Naive B cell (primary cell): ENCODE measurements at places on chromosomes 7 and 10.

GRCh38 chr10:8224591-8224990 lies 170.1 kb downstream of the GATA3 start:
- DNase-seq: no peak

GRCh38 chr7:122136078-122136477 lies 8.0 kb downstream of the AASS start:
- no peak for DNase-seq

- no peak for DNase-seq
Measured at GRCh38 chr7:71784781-71785180, 627.4 kb downstream of the CALN1 start.

- DNase-seq: no peak
Measured at GRCh38 chr7:112399501-112399900, 50.8 kb upstream of the IFRD1 start.

DNA sequence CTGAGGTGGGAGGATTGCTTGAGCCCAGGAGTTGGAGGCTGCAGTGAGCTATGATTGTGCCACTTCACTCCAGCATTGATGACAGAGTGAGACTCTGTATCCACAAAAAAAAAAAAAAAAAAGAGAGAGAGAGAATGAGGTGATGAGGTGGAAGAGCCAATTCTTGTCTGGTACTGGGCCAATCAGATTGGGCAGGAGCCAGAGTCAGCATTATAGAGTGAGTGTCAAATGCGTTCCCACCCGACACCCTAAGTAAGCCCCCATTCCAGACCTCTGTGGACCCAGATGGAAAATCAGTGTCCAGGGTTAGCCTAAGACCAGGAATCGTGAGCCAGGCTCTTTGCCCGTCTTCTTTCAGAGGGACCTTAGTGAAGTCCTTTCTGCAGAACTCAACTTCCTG lies 83.9 kb downstream of the WIPF3 start:
- no peak for DNase-seq

DNA sequence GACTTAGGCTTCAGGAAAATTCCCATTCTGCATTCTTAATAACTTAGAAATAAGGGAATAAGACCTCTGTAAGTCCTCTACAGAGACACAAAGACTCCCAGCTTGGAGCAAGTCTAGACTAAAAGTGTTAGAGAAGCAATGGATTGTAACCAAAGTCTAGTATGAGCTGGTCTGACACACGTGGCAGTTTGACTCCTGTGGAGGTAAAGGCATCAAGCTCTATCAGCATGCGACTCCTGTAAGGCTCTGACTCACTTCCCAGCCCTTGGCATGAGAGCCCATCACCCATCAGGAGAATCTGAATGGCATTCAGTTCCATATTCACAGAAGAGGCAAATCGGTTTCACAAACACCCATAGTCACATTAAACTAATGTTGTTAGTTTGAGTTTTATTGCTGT lies 4.4 kb upstream of the VSTM4 start:
- no peak for DNase-seq

DNA sequence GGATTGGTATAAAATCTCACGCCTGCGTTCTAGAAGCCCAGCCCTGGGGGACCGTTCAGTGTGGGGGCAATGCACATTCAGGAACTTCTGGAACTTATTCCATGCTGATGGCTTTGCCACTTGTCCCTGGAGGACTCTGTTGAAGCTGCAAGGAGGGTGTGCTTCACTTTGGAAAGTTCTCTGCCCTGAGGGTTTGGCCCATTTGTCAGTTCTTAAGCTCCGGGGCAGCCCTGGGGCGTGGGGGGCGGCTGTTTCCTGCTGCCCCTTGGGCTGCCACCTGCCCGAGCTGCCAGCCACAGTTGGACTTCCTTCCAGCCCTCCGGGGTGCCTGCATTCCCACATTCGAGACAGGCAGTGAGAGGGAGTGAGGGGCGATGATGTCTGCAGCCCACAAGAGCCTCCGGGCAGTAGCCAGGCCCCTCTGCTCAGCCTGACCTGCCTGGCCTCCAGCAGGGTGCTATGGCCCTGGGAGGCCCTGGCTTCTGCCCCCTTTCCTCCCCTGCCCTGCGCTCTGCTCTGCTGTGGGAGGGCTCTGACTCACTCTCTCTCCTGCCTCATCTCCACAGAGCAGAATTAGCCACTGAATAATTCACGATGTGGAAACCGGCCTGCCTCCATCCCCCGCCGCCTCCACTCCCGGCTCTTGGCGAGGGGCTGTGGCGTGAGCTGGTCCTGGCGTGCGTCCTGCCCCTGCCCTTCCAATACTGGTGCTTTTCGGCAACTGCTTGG lies 1.9 kb downstream of the TTYH3 start:
- no peak for DNase-seq

DNA sequence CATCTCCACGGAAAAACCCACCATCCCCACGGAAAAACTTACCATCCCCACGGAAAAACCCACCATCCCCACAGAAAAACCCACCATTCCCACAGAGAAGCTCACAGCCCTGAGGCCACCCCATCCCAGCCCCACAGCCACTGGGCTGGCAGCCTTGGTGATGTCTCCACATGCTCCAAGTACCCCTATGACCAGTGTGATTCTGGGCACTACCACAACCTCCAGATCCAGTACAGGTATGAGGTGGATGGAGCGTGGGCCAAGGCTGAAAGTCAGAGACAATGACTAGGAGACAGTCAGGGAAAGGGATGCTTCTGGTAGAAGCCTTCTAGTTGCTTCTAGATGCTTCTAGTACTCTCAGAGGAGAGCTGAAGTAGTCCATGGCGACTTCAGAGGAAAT lies 19.6 kb downstream of the ZAN start:
- DNase-seq: no peak

DNA sequence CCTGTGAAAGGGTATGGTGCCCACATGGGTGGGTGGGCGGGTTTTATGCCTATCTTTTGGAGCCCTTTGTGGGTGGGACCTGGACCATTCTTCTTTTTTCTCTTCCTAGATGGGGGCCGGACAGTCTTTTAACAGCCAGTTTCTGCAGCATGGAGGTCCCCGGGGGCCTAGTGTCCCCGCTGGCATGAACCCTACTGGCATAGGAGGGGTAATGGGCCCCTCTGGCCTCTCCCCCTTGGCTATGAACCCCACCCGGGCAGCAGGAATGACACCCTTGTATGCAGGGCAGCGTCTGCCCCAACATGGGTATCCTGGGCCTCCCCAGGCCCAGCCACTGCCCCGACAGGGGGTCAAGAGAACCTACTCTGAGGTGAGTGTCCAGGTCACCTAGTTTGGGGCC lies 9.1 kb downstream of the ZMIZ2 start:
- DNase-seq: no peak

DNA sequence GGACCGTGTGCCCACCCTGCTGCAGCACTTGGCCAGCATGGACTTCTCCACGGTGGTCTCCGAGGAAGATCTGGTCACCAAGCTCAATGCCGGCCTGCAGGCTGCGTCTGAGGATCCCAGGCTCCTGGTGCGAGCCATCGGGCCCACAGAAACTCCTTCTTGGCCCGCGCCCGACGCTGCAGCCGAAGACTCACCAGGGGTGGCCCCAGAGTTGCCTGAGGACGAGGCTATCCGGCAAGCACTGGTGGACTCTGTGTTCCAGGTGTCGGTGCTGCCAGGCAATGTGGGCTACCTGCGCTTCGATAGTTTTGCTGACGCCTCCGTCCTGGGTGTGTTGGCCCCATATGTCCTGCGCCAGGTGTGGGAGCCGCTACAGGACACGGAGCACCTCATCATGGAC lies 1.4 kb downstream of the RBP3 start:
- no peak for DNase-seq

DNA sequence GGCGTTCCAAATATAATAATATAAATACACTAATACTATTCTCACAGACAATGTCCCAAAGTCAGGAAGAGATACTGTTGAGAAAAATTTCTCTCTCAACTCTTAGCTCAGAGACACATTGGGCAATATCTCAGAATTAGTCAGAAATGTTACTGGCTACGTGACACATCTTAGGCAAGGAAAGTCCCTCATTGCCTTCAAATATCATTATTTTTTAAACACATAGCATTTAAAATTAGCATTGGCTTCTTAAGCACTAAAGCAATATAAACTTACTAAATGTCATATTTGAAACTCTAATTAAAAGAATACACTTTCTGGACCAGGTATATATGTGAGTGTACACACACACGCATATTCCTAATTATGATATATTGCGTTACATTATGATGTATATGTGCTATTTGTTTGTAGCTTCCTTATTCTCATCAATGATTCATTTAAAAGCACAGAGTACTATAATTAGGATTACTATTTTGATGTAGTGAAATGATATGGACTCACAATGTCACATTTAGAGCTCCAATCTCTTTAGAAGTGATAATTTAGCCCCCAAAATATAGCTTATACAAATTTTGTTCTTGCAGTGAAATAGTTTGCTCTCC lies 255.8 kb downstream of the TWIST1 start:
- no peak for DNase-seq

GRCh38 chr7:155188821-155189581 lies 108.7 kb upstream of the INSIG1 start:
- DNase-seq: no peak

DNA sequence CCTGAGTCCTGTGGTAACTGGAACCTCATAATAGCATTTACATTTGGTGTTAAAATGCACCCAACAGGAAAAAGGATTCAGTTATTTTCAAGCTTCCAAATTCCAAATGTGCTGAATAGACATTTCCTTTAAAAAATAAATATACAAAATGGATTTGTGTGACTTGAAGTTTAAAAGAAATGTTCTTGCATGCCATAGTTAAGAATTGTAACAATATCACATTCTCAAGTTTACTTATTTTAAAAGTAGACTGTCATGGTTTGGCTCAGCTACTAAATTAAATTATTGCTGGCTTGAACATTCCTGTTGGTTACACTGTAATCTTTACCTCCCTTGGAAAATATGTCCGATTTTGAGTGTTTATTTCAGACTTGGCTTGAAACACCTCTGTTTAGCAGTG lies 31.5 kb downstream of the BICC1 start:
- no peak for DNase-seq

DNA sequence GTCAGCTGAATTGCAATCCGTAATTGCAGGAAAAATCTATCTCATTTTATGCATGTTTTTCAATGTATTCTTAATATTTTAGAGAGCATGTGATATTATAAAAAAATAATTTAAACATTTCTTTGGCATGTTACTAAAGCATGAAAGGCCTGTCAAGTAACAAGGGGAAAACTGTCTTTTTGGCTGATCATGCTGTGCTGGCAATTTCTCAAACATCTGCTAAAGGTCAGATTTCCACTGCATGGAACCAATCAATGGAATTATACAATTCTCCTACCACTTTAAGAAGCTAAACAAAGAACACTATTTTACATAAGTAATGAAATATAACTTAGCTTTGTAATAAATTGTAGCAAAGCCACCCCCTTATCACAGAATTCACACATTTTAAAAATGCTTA lies 49.4 kb downstream of the JMJD1C start:
- no peak for DNase-seq

DNA sequence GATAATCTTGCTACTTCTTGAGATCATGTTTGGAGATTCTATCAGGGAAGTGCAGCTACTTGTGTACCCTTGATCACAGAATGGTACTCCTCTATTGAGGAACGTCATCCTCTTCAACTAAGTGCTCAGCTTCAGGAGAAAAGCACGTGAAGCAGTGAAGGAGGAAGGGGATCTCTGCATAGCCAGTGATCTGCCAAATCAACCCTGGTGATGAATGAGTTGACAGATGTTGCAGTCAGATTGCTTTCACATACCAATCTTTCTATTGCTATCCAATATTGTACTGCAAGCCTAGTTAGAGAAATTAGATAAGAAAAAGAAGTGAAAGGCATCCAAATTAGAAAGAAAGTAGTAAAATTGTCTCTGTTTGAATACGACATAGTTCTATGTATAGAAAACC lies 309.4 kb downstream of the TWIST1 start:
- no peak for DNase-seq

DNA sequence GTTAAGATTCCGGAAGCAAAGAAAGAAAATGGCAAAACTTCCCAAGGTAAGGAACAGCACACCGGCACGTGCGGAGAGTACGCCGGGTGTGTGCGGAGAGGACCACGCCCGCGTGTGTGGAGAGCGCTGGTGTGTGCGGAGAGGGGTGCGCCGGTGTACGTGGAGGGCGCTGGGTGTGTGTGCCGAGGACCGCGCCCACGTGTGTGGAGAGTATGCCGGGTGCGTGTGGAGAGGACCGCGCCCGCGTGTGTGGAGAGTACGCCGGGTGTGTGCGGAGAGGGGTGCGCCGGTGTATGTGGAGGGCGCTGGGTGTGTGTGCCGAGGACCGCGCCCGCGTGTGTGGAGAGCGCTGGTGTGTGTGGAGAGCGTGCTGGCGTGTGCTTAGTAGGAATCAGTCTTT lies 48.6 kb upstream of the DPYSL4 start:
- DNase-seq: no peak

- DNase-seq: no peak
Measured at GRCh38 chr10:71493741-71494140, 97.0 kb downstream of the CDH23 start.

DNA sequence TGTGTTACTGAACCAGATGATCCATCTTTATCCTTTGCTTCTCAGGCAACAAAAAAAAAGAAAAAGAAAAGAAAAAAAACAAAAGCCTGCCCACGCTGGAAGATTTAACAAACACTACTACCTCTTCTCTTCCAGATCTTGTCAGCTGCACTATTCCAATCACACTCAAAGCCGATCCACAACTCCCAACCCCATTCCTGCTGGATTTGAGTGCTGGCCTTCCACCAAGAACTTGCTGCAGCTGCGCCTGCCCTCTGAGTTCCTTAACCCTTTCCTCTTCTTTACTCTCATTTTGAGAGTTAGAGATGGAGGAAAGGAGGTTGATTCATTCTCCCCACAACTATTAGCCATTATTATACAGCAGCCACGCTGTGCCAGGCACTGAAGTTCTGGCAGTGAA lies 16.0 kb upstream of the ITGA8 start:
- no peak for DNase-seq

DNA sequence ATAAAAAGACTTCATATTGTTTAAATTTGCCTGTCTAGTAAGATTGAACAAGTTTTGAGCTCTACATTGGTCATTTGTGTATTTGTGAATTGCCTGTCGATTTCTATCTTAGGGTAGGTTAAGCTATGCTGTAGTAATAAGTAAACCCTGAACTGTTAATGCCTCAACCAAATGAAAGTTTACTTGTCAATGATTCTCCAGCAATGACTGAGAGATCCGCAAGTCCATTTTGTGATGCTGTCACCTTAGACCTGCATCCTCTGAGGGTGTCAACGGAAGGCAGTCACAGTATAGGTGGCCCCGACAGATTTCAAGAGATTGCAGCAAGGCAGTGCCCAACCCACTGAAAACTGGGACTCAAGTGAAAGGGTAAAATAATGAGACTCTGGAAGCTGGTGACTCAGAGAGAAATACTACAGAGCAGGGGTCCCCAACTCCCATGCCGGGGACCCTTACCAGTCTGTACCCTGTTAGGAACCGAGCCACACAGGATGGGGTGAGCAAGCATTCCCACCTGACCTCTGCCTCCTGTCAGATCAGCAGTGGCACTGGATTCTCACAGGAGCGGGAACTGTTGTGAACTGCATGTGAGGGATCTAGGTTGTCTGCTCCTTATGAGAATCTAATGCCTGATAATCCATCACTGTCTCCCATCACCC lies 10.8 kb upstream of the PHYH start:
- no peak for DNase-seq

GRCh38 chr7:120615703-120616102 lies 242.2 kb downstream of the TSPAN12 start:
- DNase-seq: no peak

GRCh38 chr7:114033475-114033874 lies 114.7 kb upstream of the PPP1R3A start:
- no peak for DNase-seq

GRCh38 chr7:149291036-149291780 lies 29.2 kb downstream of the ZNF783 start:
- no peak for DNase-seq

GRCh38 chr7:44733708-44734481 lies 14.8 kb upstream of the ZMIZ2 start:
- no peak for DNase-seq

- DNase-seq: no peak
Measured at GRCh38 chr10:48467669-48468068, 137.2 kb downstream of the ARHGAP22 start.
